ENCODE measurements at places on chromosomes 3 and 15.

- DNase-seq, result peak; percentile 46
These were observed 857 bp downstream of the AEN start for GRCh38 chr15:88621789-88622604.

GRCh38 chr3:35505181-35505580 lies 134.1 kb upstream of the ARPP21 start:
- no peak for DNase-seq

GRCh38 chr15:34606545-34606944 lies 23.1 kb upstream of the GOLGA8B start:
- no peak for DNase-seq

- DNase-seq, result no peak
These were observed 211.4 kb downstream of the TUSC7 start for GRCh38 chr3:116920826-116921610.

- DNase-seq, result no peak
These were observed 34.0 kb upstream of the HRH1 start for GRCh38 chr3:11120091-11120805.

DNA sequence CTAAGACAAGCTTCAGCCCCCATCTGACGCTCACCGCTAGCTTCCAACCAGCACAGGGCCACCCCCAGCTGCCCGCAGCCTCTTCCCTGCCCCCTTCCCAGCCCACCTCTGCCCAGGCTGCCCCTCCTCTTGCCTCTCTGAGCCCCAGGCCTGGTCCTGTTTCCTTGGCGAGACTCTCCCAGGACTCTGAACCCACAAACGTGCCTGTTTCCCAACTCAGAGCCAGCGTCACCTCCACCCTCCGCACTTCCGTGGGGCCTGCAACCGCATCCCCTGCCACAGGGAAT lies 35.0 kb downstream of the ZXDC start:
- DNase-seq, result no peak

GRCh38 chr3:64138046-64138445 lies 87.2 kb downstream of the PRICKLE2 start:
- DNase-seq, result peak; percentile 50

DNA sequence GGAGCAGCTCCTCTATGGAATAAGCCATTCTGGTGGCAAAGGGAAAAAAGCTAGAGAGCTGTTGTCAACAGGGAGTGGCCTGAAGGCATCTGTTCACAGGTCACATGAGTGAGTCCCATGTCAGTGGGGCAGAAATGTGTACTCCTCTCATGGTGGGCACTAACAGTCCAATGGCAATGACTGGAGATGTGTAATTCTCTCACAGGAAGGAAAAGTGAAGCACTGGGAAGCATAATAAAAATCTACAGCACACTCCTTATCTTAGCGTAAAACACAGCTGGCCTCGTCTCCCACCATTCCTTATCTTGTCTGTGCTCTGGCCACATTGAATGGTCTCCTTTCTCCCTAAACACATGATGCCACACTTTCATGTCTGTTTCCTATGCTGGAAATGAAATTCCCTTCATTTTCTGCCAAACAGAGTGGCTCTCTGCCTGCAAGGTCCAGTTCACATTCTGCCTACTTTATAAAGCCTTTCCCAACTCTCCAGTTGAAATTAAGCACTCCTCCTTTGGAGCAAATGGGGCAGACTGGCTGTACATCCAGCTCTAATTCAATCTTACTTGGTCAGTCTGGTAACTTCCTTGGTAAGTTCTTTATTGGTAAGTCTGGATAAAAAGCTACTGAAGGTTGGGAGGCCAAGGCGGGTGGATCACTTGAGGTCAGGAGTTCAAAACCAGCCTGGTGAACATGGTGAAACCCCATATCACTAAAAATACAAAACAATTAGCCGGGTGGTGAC lies 139.8 kb downstream of the RPL22L1 start:
- no peak for DNase-seq

GRCh38 chr3:38370149-38370548 lies 23.6 kb downstream of the XYLB start:
- no peak for DNase-seq

DNA sequence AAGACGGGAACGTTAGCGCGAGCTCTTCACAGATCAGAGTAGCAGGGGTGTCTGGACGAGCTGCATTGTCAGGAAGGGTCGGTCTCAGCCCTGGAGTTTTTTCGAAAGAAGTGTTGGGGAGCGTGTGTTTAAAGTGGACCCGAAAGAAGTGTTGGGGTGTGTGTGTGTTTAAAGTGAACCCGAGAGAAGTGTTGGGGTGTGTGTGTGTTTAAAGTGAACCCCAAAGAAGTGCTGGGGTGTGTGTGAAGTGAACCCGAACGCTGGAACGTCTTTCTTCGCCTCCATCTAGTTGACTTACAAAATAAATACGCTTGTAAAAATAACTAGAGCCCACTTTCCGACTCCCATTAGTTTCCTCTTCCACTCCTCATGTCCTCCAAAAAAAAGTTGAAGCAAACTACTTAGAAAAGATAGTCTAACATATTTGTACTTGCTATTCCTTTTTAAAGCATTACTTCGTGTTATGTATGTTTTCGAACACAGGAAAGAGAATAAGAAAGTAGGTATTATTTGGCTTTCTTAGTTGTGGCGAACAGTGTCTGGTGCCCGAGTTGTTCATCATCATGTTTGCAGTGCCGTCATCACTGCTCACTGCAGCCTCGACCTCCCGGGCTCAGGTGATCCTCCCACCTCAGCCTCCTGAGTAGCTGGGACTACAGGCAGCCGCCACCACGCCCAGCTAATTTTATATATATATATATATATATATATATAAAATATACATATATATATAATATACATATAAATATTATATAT lies 1.0 kb downstream of the LRCH3 start:
- peak; percentile 52 for DNase-seq

- DNase-seq, result no peak
These were observed 34.7 kb upstream of the SLC41A3 start for GRCh38 chr3:126118591-126118990.

GRCh38 chr3:193831495-193832455 lies 238.8 kb downstream of the OPA1 start:
- no peak for DNase-seq

DNA sequence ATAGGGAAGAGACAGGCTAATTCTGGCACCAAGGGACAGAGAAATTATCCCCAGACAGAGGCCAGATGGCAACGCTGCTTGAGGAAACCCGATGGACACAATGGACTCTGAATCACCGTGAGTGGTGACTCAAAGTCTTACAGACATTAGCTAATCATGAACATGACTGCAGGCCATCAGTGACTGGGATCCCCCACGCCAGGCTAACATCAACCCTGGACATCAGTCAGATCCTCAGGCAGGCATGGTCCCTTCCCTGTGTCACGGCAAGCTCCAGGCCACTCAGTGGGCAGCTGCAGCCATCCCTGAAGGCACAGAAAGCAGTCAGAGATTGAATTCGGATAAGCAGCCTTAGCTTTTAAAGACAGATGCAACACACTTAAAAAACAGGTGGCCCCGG lies 23.8 kb upstream of the OXTR start:
- DNase-seq, result peak; percentile 87

DNA sequence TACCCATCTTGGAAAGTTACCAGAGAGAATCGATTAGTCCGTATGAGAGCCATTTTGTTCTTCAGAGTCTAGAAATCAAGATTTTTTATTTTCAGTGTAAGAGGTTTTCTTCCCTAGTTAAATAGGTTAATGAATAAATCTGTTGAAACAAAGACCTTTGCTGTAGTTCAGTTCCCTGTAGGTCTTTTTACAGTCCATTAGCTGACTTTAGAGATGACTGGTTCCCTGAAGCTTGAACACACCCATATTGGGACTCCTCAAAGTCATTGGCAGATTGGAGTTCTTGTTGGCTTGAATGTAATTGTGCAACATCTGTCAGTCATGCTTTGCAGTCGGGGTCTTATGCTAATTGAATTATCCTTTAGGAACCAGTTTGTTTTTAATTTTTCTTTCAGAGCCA lies 45.3 kb downstream of the SEMA6D start:
- no peak for DNase-seq

DNA sequence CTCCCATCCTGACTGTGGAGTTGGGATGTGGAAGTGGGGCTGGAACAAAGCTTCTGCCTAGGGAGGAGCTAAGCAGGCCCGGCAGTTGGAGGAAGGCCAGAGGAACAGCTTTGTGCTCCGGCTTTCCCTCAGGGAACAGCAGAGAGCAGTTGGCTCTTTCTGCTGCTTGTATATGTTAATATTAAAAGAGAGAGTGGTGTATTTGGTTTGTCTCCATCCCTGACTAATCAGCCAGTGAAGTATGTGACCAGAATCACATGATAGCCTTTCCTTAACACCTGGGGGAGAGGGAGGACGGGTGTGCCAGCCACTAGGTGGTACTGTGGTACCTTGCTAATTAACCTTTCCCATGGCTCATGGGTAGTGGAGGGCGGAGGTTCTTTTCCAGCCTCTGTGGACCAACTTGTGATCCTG lies 10.0 kb downstream of the EIF2B5 start:
- DNase-seq, result peak; percentile 48

DNA sequence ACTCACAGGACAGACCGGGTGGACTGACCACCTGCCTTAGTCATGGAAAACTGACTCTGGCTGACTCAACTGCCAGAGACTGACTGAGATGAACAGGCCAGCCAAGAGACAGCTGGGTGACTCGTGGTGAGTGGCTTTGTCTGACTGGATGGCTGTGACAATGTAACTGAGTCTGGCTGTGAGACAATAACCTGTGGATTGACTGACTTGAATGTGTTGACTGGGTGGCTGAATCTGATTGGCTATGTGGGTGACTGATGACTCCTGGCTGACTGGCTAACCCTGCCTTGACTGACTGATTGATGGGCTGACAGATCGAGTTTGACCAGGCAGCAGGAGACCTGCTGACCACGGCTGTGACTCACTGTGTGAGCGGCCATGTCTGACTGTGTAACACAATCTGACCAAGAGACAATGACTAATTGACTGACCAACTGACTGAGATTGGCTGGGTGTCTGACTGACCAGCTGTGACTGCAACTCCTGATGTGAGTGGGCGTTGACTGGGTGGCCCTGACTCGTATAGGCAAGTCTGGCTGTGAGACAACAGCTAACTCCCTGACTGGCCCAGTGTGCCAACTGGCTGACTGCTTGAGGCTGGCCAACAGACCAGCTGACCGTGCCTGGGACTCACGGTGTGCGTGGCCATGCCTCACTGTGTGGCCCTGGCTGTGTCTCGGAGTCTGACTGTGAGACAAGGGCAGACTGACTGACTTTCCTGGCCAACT lies 509.1 kb downstream of the SHQ1 start:
- DNase-seq, result peak; percentile 93

DNA sequence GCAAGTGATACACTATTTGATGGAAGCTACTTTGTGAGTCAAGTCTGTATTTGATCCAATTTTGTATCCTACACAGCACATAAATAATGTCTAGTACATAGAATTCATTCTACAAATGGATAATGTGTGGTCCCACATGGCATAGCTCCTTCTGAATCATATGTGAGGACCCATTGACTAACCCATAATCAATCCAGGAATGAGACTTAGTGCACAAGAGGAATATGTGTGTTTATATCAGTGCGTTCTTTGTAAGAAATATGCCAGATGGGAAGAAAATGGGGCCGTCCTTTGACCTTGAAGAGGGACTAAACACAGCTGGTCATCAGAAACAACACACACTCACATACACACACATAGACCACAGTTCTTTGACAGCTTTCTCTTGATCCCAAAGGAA lies 282.7 kb upstream of the SEMA6D start:
- no peak for DNase-seq

GRCh38 chr15:90400759-90401314 lies 12.8 kb downstream of the IQGAP1 start:
- peak; percentile 93 for DNase-seq

GRCh38 chr3:14563946-14564539 lies 23.9 kb upstream of the GRIP2 start:
- DNase-seq, result no peak

GRCh38 chr3:42668413-42668760 lies 14.9 kb downstream of the ZBTB47 start:
- DNase-seq, result no peak

DNA sequence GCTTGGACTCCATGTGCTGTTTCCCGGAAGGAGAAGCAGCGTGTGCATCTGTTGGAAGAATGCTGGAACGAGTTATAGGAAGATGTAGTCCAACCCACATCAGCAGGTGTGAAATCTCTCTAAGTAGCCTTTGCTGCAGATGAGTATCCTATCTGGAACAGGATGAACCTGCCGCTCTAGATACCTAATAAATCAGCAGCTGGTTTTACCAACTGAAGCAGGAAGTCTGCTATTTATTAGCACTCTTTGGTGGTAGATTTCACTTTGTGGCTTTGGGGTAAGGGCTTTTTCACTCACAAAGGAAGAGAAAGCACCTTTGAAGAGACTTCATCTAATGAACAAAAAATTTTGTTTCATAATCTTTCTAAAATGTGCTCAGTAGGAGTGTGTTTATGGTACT lies 66.4 kb downstream of the DCUN1D1 start:
- no peak for DNase-seq

DNA sequence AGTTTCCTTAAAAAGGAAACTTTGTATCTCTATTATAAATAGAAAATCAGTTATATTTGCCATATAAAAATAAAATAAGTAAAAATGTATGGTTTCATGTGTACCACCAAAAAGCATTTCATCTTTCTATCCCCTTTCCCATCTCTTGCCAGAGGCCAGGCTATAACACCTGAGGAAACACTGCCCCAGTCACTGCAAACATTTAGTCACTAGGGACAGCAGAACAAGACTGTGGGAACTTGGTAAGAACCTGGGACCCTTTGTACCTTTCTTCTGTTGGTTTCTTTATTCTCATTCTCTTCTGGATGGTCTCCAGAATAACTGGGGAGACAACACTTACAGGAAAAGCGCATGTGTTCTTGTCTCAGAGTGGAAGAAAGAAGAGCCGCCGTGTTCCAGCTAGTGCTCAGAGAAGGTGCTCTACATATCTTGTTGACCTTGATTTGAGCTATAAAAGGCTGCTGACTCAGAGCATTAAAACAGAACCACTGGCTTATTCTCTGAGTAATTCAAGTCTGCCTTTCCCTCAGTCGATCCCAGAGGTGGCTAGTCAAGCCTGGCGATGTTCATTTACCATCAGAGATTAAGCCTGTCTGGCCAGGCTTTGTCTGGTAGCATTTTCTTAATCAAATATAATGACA lies 361.6 kb downstream of the RBMS3 start:
- peak; percentile 13 for DNase-seq

DNA sequence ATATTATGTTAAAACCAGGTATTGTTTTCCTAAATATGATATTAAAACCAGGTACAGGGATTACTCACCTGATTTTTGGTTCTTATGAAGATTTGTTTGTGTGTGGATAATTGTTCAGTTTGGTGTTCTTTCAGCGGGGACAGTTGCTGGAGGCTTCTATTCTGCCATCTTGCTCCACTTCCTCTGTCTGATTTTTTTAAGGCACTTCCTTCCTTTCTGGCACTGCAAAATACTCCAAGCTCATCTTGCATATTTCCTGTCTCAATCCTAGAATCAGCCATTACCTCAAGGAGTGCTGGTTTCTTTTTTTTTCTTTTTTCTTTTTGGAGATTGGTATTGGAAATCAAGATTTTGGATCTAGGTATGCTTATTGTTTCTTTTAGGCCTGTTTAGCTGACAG lies 229.9 kb downstream of the SV2B start:
- no peak for DNase-seq
